A549 (cell line): ENCODE measurements at places on chromosomes 5 and 9. TPM values are rescaled to one million over a fixed set of nuclear protein-coding genes. Genes with fewer than 3 reads are reported as not detected.

DNA sequence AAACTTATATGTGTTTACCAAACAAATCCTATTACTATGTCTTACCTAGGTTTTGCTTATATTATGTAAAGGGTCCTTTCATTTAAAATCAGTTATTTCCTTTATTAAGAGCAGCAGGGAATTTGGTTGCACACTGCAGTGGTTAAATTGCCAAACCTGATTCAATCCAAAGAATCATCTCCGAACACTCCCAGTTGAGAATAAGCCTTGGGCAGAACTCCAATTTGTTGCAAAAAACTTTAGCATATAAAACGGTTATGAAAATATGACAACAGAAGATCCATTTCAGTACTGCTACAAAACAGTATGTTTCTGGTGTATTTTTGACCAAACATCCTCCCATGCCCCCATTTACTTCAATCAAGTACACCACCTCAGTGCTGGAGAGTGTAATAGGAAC, 587.0 kb upstream of the GRAMD2B start:
- no peak for DNase-seq

DNA sequence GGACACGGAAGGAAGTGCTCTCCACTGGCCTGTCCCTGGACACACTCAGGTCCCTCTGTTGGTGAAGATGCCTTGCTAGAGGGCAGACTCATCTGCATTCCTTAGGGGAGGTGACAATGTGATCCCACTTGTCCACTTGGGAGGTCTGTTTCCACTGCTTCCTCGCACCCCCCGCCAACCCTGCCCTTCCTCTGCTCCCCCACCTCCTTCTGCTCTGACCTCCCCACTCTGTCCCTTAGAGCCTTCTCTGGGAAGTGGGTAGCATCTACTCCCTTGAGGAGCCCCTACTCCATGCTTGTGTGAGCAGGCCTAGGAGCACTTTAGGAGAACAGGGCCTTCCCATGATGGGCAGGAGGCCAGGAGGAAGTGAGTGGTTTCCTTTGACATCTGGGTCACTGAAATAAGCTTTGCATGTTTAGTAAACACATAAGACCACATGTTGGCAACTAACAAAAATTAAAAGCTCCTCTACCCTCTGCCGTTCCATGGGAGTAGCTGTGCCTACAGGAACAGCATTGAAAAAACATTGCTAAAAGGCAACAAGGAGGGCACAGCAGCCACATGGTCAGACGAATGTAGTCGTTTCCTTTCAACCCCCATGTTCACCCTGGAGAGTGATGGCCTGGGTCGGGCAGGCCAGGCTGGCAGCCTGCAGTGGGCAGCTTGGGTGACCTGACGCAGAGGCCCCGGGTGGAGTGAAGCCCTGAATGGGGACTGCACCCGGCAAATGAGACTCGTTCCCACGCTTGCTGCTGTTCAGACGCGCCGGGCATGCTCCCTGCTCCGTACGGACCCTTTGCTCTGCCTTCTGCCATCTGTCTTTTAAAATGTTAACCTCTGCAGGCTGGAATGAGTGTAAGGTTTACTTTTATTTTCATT, 634.0 kb downstream of the IRX1 start:
- no peak for DNase-seq

- DNase-seq, result no peak
Observed at GRCh38 chr5:163915481-163915961, 410.1 kb downstream of the MAT2B start.

GRCh38 chr9:84315278-84315877, 25.2 kb downstream of the SLC28A3 start:
- DNase-seq, result peak; percentile 61

The IRX2 gene
- polyA plus RNA-seq, result 0.59 to 0.76 TPM (median 0.67 TPM) in 3 replicates
